Activated naive CD8-positive, alpha-beta T cell treated with anti-CD3 and anti-CD28 coated beads for 36 hours (primary cell): ENCODE measurements at places on chromosomes 1 and 21. TPM values are rescaled to one million over a fixed set of nuclear protein-coding genes. Genes with fewer than 3 reads are reported as not detected.

The TINAGL1 gene
- total RNA-seq = not detected

The PALMD gene
- total RNA-seq = not detected

- DNase-seq = no peak
Measured at GRCh38 chr21:15455819-15456462, 273.8 kb upstream of the USP25 start.

GRCh38 chr1:2356401-2356800 is 35.0 kb downstream of the MORN1 start:
- no peak for DNase-seq

DNA sequence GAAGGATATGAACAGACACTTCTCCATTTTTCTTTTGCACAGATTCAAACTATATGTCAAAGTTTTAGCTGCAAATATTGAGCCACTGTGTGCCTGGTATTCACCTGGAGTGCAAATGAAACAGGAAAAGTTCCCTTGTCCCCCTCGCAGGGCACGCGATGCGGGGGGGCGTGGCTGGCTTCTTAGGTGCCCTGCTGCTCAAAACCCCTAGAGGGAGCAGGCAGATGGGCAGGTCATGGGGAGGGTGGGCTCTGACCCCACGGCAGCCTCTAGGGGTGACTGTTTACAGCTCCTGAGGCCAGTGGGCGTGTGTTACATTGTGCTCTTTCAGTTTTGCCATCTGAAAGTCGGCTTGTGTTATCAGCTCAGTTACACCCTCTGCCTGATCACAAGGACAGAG is 931.2 kb upstream of the B3GALT2 start:
- DNase-seq = no peak
